HepG2 (cell line): ENCODE measurements at places on chromosomes 13 and 19.

DNA sequence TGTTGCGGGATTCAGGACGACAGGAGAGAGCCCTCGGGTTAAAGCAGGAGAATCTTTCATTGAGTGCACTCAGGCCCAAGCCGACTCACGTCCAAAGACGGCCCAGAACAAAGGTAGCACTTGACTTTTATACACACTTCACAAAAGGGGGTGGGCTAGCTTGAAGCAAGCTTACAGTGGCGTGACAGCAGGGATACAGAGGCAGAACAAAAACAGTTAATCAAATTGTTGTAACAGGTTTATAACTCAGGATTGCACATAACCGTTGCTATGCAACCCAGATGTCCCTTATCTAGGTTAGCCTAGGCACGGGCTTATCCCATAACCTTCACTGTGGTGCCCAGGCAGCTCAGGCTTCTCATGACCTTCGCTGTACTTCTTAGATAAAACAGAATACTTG is 2.0 kb downstream of the MED25 start:
- no peak for DNase-seq
- H3K27ac ChIP-seq = no peak overlapping the region
- peaks cover 13% of the 10 kb centered on the region; the same call in 2 of the 3 replicates for H3K36me3 ChIP-seq

- no peaks in the 10 kb centered on the region for H3K4me1 ChIP-seq
- no peaks in the 10 kb centered on the region for H3K36me3 ChIP-seq
- DNase-seq = no peak
- H3K27ac ChIP-seq = no peak overlapping the region
- H3K4me3 ChIP-seq = no peak overlapping the region
- H3K27me3 ChIP-seq = no peaks in the 10 kb centered on the region
These were observed 6.5 kb downstream of the TNFSF13B start for GRCh38 chr13:108276060-108276459.

DNA sequence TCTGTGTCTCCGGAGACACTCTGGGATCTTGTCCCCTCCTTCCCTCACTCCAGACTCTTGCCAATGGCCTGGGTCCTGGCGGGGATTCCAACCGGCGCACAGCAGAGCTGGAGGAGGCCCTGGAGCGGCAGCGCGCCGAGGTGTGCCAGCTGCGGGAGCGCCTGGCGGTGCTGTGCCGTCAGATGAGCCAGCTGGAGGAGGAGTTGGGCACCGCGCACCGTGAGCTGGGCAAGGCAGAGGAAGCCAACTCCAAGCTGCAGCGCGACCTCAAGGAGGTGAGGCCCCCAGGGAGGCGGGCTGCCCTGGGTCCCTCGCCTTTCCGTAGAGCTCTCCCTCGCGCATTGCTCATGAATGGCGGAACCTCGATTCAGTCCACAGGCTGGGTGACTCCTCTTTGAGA is 11.0 kb downstream of the PPFIA3 start:
- H3K4me1 ChIP-seq = peaks cover 27% of the 10 kb centered on the region
- H3K36me3 ChIP-seq = peaks cover 5% of the 10 kb centered on the region; the same call in 2 of the 3 replicates
- no peak overlapping the region for H3K27ac ChIP-seq
- no peak overlapping the region for H3K4me3 ChIP-seq

- peaks cover 57% of the 10 kb centered on the region for H3K4me1 ChIP-seq
- H3K4me3 ChIP-seq = peak overlapping the region; percentile 94
- peaks cover 4% of the 10 kb centered on the region; the same call in 1 of the 2 replicates for H3K36me3 ChIP-seq
- no peaks in the 10 kb centered on the region for H3K27me3 ChIP-seq
These were observed 11.3 kb downstream of the PEAK3 start for GRCh38 chr19:2270423-2271233.

- no peak overlapping the region for H3K4me3 ChIP-seq
- no peaks in the 10 kb centered on the region for H3K27me3 ChIP-seq
- DNase-seq = no peak
- no peaks in the 10 kb centered on the region for H3K36me3 ChIP-seq
- no peak overlapping the region for H3K27ac ChIP-seq
- H3K4me1 ChIP-seq = no peaks in the 10 kb centered on the region
These were observed 101.2 kb upstream of the SCEL start for GRCh38 chr13:77434289-77434688.

DNA sequence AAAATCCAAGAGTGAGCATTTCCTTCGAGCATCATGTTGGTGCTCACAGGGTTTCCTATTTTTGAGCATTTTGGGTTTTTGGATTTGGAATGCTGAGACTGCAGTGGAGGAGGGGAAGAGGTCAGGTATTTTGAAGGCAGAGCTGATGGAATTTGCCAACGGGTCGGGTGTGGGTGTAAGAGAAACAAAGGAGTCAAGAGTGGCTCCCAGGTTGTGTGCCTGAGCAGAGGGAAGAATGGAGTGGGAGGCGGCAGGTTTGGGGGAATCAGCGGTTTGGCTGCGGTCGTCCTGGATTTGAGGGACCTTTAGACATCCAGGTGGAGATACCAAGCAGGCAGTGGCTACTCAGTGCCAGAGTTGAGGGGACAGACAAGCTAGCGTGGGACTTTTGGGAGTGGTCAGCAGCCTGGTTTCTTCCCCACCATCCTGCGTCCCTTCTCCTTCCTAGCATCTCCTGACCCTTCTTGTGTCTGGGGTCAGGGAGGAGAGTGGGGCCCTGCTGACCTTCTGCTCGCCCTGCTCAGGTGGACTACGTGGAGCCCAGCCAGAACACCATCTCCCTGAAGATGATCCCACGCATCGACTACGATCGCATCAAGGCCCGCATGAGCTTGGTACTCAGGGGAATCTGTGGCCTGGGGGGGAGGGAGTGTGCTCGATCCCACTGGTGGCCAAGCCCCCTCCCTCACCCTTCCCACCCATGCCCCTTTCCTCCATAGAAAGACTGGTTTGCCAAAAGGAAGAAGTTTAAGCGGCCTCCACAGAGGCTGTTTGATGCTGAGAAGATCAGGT is 14.5 kb upstream of the TIMM50 start:
- no peak overlapping the region for H3K27ac ChIP-seq
- no peaks in the 10 kb centered on the region for H3K27me3 ChIP-seq
- H3K36me3 ChIP-seq = peaks cover 76% of the 10 kb centered on the region
- no peak for DNase-seq

- H3K4me3 ChIP-seq = peak overlapping the region; percentile 90
- peaks cover 60% of the 10 kb centered on the region for H3K4me1 ChIP-seq
- H3K36me3 ChIP-seq = no peaks in the 10 kb centered on the region
These were observed 2.3 kb downstream of the CEBPG start for GRCh38 chr19:33375837-33376159.

DNA sequence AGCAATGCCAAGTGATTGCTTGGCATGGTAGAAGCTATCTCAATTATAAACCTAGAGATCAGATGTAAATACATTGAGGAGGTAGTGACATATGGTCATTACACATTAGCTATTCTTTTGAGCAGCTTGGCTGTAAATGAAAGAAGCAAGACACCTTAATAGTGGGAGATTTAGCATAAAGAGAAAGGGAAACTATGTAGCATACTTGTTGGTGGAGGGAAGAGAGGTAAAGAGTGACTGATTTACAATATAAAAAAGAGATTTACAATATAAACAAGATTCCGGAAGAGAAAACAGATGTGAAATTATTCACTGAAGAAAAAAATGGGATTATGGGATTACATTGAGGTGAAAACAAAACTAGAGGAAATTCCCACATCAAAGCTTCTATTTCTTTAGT is 2009.6 kb downstream of the OLFM4 start:
- H3K4me1 ChIP-seq = no peaks in the 10 kb centered on the region
- H3K27me3 ChIP-seq = no peaks in the 10 kb centered on the region
- H3K4me3 ChIP-seq = no peak overlapping the region
- DNase-seq = no peak

GRCh38 chr13:59681636-59682311 is 482.0 kb downstream of the DIAPH3 start:
- H3K27me3 ChIP-seq = no peaks in the 10 kb centered on the region
- no peak for DNase-seq
- no peaks in the 10 kb centered on the region for H3K36me3 ChIP-seq
- no peak overlapping the region for H3K4me3 ChIP-seq
- H3K4me1 ChIP-seq = peaks cover 14% of the 10 kb centered on the region

DNA sequence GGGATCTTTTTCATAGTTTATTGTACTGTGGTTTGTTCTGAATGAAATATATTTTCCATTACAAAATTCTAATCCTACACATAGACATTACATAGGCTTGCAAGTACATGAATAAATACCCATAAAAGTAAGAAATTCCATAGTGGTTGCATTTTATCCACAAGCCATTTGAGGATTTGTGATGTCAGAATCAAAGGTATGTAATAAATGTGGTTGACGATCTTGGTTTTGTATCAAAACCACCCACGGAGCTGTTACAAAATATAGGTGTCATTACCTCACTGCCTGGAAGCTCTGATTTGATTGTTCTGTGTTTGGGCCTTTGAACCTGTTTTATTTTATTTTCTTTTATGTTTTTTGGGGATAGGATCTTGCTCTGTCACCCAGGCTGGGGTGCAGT is 125.1 kb downstream of the NALCN start:
- no peak overlapping the region for H3K27ac ChIP-seq
- no peaks in the 10 kb centered on the region for H3K36me3 ChIP-seq
- DNase-seq = no peak
- no peaks in the 10 kb centered on the region for H3K4me1 ChIP-seq

DNA sequence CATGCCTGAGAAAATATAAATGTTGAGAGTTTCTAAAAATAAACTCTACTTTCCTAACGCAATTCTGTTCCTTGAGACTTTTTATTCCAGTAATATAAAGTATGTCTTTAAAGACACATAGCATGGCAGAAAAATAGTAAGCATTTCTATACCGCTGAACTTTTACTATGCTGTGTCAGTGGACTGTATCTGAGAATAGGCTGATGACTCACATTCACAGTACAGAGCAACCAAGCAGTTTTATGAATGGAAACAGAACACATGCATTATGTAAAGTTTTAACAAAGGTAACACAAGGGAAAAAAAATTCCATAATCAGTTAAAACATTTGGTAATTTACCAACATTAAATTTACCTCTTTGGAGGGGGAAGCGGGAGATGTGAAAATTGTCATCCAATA is 38.4 kb downstream of the ZDHHC20 start:
- H3K27ac ChIP-seq = no peak overlapping the region
- no peaks in the 10 kb centered on the region for H3K36me3 ChIP-seq
- no peaks in the 10 kb centered on the region for H3K27me3 ChIP-seq
- H3K4me1 ChIP-seq = no peaks in the 10 kb centered on the region

DNA sequence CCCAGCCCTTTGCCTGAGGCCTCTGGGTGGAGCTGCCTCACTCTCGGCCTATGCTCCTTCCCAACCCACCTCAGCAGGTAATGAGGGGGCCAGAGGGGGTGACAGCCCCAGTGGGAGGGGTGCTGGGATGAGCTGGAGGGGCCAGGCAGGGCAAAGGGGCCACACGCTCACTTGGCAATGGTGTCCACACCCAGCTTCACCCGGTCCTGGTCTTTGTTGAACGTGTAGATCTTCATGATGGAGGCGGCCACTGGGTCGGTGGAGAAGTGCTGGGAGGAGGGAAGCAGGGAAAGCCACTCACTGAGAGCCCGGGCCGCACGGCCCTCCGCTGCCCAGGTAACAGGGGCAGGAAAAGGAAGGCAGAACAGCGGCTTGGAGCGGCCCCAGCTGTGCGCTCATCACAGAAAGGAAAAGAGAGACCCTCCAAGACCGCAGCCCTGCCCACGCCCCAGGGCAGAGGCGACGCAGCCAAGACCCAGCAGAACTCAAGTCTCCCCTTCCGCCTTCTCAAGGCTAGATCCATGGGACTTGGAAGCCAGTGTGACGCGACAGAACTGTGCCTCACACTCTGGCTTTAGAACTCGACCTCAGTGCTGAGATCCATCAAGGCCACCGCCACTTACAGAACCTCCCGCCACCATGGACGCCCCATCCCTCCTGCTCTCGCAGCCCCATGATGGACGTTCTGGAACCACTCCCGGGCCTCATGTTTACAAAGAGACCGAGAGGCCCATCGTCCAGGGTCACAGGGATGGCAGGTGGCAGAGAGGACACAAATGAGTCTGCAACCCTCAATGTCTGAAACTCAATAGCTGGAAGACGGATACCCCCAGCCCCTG is 9.2 kb downstream of the UBXN6 start:
- no peak overlapping the region for H3K27ac ChIP-seq
- peaks cover 22% of the 10 kb centered on the region for H3K36me3 ChIP-seq
- H3K4me3 ChIP-seq = no peak overlapping the region
- H3K4me1 ChIP-seq = peaks cover 10% of the 10 kb centered on the region; the same call in 1 of the 2 replicates
- H3K27me3 ChIP-seq = no peaks in the 10 kb centered on the region
- no peak for DNase-seq
